Endothelial cell of coronary artery (primary cell): ENCODE measurements at places on chromosomes 16 and 17. TPM values are rescaled to one million over a fixed set of nuclear protein-coding genes. Genes with fewer than 3 reads are reported as not detected.

ABCA9 gene
- total RNA-seq: 2.4 and 4.4 TPM in 2 replicates

BRIP1 gene
- 5.1 and 6.4 TPM in 2 replicates for total RNA-seq

EVI2A gene
- 0.36 and 0.94 TPM in 2 replicates for total RNA-seq

DPEP2 gene
- 0.36 TPM in 1 of 2 replicates, not detected in the other for total RNA-seq

CTRB1 gene
- total RNA-seq: not detected in 2 replicates

IGSF6 gene
- total RNA-seq: not detected in 2 replicates

RNF43 gene
- under 0.01 TPM in 1 of 2 replicates, not detected in the other for total RNA-seq

KRT33B gene
- total RNA-seq: not detected in 2 replicates

ATP2A3 gene
- total RNA-seq: 0.54 and 0.85 TPM in 2 replicates

PROCA1 gene
- 0.81 and 0.94 TPM in 2 replicates for total RNA-seq

RRAD gene
- total RNA-seq: 0.45 and 1.0 TPM in 2 replicates

PRDM7 gene
- total RNA-seq: not detected in 2 replicates

MAPT gene
- total RNA-seq: 0.09 and 0.19 TPM in 2 replicates

ATP2C2 gene
- total RNA-seq: not detected in 2 replicates

LGALS9B gene
- not detected in 2 replicates for total RNA-seq

TEKT5 gene
- not detected in 2 replicates for total RNA-seq

USP6 gene
- total RNA-seq: under 0.01 TPM in 1 of 2 replicates, not detected in the other

PDP2 gene
- total RNA-seq: 4.9 and 8.5 TPM in 2 replicates

ITGA2B gene
- 0.18 and 0.28 TPM in 2 replicates for total RNA-seq

TMEM238L gene
- total RNA-seq: not detected in 2 replicates

PKMYT1 gene
- 3.0 and 4.2 TPM in 2 replicates for total RNA-seq

MLKL gene
- 21.8 and 32.3 TPM in 2 replicates for total RNA-seq

UBE2I gene
- 44.3 and 50.8 TPM in 2 replicates for total RNA-seq

CA7 gene
- not detected in 2 replicates for total RNA-seq

NPIPA2 gene
- total RNA-seq: 0.45 and 0.56 TPM in 2 replicates
